ENCODE measurements at places on chromosomes 1 and 21.

GRCh38 chr1:214029796-214030195, 42.0 kb downstream of the PROX1 start:
- DNase-seq = peak; percentile 39

DNA sequence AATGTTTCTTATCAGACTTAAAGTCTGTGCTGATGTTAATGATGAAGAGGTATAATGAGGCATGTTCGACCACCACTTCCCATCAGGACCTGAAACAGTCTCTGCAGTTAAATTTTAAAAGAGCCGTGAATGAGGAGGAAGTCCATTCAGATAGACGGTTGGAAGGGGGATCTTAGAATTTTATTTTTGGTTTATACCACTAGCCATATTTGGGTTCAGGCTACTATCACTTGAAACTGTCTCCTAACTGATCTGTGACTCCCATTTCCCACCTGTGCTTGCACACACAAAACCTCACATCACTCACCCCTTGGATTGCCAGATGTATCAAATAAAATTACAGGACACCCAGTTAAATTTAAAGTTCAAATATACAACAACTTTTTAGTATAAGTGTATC, 9.9 kb upstream of the ANKRD13C start:
- no peak for DNase-seq

- DNase-seq = no peak
These were observed 34.1 kb upstream of the NRIP1 start for GRCh38 chr21:15098908-15099307.

GRCh38 chr1:105872817-105873216, 1183.7 kb upstream of the PRMT6 start:
- no peak for DNase-seq

GRCh38 chr1:201614262-201615015, 75.5 kb downstream of the NAV1 start:
- peak; percentile 58 for DNase-seq

DNA sequence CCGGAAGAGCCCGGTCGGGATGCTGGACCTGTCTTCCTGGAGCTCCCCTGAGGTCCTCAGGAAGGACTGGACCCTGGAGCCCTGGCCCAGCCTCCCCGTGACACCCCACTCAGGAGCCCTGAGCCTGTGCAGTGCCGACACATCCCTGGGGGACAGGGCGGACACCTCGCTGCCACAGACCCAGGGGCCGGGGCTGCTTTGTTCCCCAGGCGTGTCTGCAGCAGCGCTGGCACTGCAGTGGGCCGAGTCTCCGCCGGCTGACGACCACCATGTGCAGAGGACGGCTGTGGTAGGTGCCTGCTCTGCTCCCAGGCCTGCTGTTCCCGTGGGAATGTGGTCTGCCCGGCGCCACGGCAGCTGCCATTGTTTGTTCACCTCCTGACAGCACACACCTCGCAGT, 42.1 kb upstream of the DIP2A start:
- DNase-seq = no peak

GRCh38 chr1:67347688-67348472, 40.2 kb downstream of the IL12RB2 start:
- no peak for DNase-seq

DNA sequence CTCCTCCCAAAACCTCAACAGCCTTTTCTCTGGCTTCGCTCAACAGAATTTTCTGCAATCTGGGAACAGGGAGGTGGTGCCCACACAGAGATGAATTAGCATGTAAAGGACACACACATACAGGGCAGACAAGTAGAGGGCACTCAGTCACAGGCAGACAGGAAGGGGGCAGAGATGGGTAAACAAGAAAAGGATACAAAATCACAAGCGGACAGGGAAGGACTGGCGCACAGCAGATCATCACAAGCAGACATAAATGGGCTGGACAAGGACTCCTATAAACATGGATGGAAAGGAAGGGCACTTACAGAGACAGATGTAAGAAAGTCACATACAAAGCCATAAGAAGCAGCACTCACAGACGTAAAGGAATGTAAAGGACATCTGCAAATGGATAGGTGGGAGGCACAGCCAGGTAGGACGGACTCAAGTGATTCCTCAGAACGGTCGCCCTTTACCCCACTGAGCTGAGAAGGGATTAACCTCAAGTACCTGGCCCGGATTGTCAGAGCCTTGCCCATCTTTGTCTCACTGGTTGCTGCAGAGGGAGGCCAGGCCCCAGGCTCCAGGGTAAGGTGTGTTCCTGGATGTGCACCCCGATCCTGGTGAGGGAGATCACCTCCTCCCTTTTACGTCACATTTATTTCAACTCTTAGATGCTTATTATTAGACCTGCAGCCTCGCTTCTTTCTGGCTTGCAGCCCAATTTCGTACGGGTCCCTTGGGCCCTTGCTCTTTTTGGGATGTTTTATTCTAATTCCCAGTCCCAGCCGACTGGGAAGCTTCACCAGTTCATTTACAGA, 836 bp upstream of the PRCC start:
- no peak for DNase-seq

DNA sequence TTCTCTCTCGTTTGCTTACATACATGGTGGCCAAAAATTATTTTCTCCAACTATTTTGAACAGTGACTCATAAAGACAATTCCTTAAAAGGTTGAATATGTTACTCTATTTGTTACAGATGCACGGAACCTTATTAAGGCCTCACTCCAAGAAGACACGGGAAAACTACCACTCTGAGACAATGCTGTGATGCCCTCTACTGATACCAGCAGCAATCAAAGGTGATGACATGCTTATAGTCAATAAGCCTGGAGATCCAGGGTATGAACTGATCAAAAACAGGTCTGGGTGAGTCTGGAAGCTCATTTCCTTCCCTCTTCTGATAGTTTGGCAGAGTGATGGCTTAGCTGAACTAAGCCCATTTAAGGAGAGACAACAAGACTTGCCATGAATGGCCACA, 563.0 kb downstream of the LRRIQ3 start:
- no peak for DNase-seq

DNA sequence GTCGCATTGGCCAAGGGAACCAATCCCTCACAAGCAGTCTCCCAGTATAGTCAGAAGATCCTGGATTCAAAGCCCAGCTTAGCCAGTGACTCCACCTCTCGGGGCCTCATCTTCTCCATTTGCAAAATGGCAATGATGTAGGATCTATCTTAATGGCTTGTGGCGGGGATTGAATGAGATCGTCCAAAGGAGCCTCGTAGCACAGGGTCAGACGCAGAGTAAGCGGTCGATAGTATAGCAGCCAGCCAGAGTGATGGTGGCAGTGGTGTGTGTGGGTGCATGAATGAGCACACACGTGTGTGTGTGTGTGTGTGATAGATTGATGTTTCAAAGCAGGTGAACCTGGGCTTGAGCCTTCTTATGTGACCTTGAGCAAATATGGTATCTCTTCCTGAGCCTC, 79.8 kb upstream of the WNT4 start:
- DNase-seq = no peak

- DNase-seq = no peak
These were observed 23.7 kb upstream of the EPHA8 start for GRCh38 chr1:22539510-22540118.

DNA sequence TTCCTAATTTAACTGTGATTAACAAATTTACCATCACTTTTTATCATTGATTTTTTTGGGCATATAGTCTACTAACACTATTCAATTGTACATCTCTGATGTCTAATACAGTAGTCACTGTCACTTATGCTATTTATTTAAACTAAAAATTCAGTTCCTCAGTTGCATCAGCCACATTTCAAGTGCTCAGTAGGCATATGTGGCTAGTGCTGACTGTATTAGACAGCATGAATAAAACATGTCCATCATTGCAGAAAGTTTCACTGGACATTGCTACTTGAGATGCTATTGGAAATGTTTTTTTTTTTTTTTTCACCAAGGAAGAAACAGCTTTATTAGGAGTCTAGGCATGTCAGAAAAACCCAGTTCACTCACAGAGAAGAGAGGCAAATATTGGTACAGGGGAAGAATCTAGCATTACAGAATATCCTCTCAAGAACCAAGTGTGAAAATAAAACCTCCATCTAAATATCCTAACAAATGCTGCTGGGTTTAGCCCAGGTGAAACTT, 108.1 kb upstream of the GNG4 start:
- DNase-seq = no peak

GRCh38 chr1:36115200-36115669, 9.8 kb downstream of the COL8A2 start:
- peak; percentile 92 for DNase-seq

GRCh38 chr21:44495611-44496563, 40.6 kb downstream of the LRRC3 start:
- DNase-seq = no peak

DNA sequence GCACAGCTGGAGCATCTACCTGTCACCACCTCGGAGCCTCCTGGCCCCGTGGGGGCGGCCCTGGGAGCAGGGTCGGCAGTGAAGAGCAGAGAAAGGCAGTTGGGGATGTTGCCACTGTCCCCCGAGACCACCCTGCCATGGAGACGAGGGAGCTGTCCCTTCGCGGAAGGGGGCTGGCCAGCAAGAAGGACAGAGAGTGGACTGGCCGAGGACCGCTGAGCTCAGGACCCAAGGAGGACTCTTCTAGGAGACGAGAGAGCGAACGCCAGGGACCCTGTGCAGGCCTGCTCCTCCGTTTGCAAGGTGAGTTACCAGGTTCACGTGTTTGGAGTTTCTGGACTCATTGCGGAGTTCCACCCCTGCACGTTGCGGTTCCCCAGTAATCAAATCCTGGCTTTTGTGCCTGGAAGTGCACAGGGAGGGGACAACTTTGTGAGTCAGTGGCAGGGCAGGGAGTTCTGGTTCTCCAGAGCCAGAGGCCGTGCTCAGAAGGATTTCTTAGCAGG, 5.6 kb upstream of the POFUT2 start:
- no peak for DNase-seq

DNA sequence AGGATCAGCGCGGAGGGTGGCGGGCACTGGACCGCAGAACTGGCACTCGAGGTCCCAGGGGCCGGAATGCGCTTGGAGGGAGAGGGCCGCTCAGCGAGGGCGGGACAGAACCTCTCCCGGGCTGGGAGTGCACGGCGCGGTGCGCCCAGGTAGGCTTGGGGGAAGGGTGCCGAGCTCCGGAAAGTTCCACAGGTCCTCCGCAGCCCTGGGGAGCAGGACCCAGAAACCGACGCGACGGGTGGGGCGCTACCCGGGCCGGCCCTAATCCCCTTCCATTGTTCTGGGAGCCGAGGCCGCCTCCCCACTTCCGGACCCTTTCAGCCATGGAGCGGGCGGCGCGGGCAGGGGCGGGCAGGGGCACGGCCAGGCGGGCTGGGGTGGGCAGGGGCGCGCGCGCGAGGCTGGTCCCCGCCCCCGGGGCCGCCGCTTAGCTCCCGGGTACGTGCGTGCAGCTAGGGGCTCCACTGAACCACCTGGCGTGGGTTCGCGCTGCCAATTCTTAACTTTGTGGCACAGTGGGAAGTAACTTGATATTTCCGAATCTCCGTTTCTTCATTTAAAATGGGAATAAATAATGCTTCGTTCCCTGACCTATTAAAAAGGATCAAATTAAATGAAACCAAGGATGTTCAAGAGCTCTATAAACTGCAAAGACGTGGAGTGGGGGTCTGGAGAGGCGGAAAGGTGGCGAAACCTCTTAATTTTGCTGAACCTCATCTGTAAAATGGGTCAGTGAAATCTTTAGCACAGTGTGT, 20.7 kb downstream of the LGR6 start:
- no peak for DNase-seq

DNA sequence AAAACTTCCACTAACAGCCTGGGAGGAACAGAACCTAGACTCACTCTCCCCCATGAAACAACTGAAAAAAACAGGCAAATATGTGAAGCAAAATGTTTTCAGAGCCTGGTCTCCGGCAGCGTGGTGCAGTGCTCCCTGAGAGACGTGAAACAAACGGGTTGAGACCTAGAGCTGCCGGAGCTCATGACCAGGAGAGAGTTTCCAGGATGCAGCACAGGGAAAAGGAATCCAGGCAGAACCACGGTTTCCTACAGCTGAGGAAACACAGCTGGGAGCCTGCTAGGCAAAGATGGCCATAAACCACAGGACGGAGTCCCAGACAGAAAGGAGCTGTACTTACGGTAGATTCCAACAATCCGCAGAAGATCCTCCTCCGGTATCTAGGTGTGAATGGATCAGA, 20.2 kb upstream of the SLC19A1 start:
- DNase-seq = no peak

DNA sequence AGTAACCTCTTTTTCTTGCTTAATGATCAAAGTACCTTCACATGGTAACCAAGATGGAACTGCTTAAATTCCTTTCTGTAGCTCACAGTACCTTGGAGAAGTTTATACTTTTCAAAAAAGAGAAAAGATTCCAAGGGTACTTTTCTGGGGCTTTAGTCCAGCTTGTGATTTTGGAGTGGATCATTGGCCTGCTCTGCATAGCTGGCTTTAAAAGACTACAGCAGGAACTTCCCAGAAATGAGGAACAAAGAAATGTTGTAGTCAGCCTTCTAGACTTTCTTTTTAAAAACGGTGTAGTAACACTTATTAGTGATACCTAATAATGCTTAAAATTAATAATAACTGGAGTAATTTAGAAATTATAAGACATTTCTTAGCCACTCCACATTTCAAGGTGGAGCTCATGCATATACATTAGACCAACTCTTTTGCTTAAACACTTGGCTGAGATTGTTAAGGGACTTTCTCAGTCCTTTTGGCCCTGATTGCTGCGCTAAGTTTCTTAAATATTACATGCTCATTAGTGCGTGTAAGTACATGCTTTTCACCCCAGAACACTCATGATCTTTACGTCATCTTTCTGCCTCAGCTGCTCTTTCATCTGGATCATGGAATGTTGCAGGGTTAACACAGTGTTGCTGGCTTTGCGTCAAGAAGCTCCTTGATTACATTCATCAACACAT, 57.3 kb downstream of the SDCCAG8 start:
- no peak for DNase-seq

GRCh38 chr1:153922076-153922971, 448 bp downstream of the GATAD2B start:
- peak; percentile 72 for DNase-seq

- DNase-seq = no peak
These were observed 98.3 kb upstream of the MAGI3 start for GRCh38 chr1:113291777-113292602.

DNA sequence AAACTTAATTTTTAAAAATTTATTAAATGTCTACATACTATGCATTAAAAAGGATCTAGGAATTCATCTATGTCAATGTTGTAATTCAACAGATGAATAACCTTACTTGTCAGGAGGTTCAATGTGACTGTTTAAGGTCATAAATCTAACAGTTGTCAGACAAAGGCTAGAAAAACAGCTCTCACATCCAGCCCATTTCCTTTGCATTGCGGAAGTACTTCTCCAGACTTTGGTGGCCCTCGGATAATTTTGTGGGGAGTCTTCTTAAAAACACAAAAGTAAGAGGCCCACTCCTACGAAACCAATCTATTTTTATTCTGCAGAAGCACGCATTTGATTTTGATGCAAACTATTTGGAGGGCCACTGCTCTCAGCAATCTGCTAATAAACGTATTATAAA, 122.6 kb upstream of the CHRM3 start:
- no peak for DNase-seq

DNA sequence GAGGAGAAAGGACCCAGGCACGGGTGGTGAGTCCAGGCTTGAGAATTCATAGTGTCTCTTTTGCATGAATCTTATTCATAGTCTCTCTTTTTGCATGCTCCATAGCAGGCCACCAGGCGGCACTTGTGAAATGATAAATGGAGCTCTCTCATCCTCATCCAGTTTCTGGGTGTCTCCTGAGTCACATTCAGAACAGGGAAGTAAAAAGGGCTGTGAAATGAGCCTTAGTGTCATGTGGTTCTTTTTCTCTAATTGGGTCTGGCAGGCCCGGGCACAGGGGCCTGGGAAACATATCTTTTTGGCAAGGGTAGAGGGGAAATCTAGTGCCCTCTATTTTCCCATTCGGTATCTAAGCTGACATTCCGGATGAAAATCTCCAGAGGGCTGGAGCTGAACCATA, 19.1 kb upstream of the NCF2 start:
- no peak for DNase-seq
